ENCODE measurements at places on chromosomes 4 and X.

- no peak for DNase-seq
Measured at GRCh38 chrX:136380010-136380769, 79.4 kb downstream of the ADGRG4 start.

GRCh38 chr4:53617101-53617680, 25.9 kb upstream of the LNX1 start:
- no peak for DNase-seq

- DNase-seq: no peak
Measured at GRCh38 chrX:32533848-32534247, 677.5 kb downstream of the DMD start.

GRCh38 chr4:128570387-128570975, 239.0 kb upstream of the JADE1 start:
- no peak for DNase-seq

- DNase-seq: no peak
Measured at GRCh38 chr4:174210354-174210753, 73.1 kb downstream of the FBXO8 start.

- no peak for DNase-seq
Measured at GRCh38 chrX:40573763-40574162, 7.0 kb upstream of the ATP6AP2 start.

- DNase-seq: no peak
Measured at GRCh38 chrX:16479206-16479869, 170.6 kb upstream of the S100G start.

GRCh38 chrX:82734140-82734539, 774.0 kb upstream of the POU3F4 start:
- DNase-seq: no peak

DNA sequence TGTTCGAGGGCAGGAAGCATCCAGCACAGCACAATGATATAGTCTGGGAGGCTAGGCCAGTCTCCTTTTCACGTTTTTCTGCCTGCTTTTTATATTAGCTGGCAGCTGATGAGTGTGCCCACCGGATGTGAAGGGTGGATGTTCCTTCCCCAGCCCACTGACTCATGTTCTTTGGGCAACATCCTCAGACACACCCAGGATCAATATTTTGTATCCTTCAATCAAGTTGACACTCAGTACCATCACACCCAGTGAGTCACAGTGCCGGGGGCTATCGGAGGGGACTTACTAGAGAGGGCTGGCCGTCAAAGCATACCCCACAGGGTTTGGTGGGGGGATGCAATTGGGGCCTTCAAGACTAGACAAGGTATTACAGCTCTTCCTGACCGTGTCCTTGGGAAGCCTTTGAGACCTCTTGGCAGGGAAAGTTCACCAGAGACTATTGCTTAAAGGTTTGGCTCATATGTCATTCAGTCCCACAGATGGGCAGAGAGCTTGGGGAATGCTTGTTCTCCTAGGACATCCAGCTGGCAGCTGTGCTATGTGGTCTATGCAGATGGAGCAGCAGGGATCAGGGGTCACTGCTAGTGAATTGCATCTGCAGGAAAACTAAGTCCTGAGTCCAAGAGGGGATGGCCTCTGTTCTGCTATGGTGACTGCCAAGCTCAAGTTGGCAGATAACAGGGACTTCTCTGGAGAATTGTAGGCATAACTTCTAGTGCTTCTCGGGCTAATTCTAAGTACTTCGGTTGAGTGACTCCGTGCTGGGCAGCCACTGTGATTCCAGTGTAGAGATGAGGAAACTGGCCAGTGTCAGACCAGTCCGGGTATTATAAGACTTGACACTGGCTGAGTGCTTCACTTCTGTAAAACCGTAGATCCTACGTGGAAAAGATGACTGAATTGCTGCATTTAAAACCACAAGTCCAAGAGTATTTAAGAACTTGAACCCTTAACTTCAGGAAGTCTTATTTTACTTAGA, 12.9 kb upstream of the WDR1 start:
- DNase-seq: no peak

DNA sequence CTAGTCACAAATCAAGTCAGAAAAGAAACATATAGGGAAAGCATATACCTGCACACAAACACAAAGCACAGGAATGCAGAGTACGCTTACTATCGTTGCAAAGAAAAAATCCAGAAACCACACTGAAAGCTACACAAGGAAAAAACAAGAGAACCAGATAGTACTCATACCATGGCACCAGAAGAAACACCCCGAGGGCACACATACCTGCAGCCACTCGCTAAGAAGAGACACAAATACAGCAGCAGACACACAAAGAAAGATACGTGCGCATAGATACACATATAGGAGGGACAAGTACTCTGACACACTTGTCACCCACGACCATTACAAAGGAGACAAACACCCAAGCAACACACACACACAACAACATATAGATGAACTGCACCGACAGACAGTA, 1.4 kb upstream of the SLC38A5 start:
- no peak for DNase-seq

- DNase-seq: no peak
Measured at GRCh38 chr4:111798840-111799239, 346.4 kb upstream of the FAM241A start.

DNA sequence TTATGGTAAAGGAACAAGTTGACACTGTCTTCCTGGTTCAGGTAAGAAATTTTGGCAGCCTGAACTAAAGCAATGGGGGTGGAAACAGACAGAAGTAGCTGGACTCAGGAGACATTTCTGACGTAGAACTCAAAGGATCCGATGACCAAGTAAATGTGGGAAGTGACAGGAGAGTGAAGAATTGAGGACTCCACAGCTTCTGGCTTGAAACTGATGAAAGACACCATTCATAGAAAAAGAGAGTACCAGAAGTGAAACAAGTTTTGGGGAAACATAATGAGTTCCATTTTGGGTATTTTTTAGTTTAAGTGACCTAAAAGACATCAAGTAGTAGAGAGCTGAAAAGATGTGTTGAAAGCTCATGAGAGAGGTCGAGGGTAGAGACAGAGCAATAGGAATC, 5.7 kb downstream of the FAM120C start:
- DNase-seq: no peak

- no peak for DNase-seq
Measured at GRCh38 chr4:101103381-101104142, 243.8 kb downstream of the PPP3CA start.

DNA sequence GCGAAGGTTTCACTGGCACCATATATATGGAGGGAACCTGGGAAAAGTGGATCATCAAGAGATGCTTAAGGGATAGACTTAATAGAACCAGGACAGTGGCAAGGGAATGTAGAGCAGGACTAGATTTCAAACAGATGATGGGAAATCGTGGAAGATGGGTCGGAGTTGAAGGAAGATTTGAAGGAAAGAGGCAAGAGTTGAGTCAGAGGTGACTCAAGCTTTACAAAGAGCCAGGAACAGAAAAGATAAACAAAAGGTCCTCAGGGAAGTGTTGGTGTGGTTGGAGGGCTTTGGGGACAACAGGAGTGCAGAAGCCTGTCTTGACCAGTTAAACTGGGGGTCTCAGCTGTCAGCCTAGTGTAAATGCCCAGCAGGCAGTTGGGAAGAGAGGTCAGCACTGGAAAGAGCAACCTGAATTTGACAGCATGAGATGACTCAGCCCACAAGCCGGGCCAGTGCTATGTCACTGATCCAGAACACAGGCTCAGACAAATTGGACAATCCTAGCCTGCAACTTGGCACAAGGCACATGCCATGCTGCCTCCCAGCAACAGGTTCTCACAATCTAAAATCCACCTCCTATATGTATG, 230.5 kb downstream of the IDS start:
- no peak for DNase-seq

DNA sequence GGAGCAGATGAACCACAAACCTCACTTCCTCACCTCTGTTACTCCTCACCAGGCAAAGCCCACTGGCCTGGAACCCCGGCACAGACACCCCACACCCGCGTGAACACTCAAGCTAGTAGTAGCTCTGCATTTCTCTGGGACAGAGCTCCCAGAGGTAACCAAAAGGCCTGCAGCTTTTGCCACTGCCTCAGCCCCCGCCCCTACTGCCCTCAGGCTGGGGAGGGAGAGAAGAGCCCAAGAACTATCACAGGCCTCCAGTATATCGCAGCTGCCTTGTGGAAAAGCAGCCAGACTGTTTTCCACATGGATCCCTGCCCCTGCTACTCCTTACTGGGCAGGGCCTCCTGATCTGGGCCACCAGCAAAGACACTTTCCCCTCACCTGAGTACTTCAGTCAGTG, 728.7 kb upstream of the ACTRT1 start:
- DNase-seq: no peak

- no peak for DNase-seq
Measured at GRCh38 chrX:3295731-3296130, 50.7 kb downstream of the MXRA5 start.

GRCh38 chr4:185479507-185479971, 8.0 kb upstream of the CCDC110 start:
- DNase-seq: no peak

DNA sequence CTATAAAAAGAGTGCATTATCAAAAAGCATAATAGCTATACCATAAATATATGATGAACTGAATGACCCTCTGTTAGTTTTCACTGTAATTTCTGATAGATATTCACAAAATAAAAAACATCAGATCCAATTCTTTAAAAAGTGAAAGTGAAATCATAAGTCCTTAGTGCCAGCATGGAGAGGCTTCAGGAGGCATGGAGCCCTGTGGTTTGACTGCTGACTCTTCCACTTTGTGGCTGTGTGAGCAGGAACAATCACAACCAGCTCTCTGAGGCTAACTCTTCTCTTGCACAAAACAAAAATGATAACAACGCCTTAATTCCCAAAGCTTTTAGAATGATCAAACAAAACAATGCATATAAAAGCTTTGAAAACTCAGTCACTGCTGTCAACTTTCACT, 1143.9 kb downstream of the PDHA2 start:
- DNase-seq: no peak

DNA sequence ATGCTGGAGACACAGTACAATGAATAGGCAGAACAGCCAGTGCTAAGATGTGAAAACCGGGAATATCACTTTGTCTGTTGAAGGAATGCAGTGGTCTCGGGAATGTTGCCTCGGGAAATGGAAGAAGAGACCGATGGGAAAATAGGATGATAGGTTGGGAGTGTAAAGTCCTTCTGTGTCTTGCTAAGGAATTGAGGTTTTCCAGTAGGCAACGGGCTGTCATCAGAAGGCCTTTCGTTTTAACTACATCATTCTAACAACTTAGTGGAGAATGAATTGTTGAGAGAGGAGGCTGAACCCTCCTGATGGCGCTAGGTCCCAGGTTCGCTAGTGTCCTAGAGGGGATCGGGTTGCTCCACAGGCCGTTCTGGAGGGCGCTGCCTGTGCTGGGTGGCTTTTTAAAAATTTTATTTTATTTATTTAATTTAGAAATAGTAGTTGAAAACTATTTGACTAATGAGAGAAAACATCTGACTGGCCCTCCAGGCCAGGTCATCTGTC, 730 bp downstream of the VBP1 start:
- DNase-seq: no peak

DNA sequence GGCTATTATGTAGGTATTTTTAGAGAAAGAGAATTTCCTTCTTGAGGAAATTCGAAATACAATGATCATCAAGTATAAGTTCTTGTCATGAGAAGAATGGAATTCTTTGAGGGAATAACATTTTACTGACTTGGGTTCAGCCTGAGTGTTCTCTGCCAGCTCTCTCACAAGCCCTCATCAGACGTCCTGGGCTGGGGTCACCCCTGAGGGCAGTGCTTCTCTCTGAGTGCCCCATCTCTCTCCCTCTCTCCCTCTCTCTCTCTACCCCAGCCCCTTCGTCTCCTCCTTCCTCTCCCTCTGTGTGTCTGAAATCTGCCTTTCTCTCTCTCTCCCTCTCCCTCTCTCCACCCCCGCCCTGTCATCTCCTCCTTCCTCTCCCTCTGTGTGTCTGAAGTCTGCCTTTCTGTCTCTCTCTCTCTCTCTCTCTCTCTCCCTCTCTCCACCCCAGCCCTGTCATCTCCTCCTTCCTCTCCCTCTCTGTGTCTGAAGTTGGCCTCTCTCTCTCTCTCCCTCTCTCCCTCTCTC, 241.7 kb upstream of the PSAPL1 start:
- DNase-seq: no peak

DNA sequence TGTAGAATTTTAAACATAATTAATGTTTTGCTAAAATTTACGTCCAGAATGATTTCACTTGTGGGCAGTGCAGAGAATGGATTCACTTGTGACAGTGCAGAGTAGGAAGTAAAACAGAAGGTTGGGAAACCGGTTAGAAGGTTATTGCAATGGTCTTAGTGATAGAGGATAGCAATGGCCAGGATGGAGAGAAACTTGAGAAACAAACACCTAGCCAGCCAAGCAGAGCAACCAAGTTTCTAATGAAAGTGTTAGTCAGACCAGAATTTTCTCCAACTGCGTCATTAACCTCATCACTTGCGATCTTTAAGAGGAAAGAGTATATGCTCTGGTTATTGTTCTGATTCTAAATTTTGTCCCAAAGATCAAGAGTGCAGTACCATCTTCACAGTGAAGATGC, 50.0 kb upstream of the TBC1D9 start:
- DNase-seq: no peak

DNA sequence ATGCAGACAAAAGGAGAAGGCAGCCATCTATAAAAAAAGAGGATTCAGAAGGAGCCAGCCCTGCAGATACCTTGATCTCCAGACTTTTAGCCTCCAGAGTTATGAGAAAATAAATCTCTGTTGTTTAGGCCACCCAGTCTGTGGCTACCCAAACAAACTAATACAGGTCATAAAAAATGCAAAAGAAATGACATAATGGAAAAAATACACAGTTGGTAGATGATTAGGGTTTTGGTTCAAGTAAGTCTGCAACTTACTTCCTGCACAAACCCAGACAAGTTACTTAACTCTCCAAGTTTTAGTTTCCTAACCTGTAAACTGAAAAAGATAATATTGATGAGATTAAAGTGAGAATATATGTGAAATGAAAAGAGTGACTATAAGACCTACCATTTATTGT, 11.3 kb downstream of the QDPR start:
- DNase-seq: no peak

DNA sequence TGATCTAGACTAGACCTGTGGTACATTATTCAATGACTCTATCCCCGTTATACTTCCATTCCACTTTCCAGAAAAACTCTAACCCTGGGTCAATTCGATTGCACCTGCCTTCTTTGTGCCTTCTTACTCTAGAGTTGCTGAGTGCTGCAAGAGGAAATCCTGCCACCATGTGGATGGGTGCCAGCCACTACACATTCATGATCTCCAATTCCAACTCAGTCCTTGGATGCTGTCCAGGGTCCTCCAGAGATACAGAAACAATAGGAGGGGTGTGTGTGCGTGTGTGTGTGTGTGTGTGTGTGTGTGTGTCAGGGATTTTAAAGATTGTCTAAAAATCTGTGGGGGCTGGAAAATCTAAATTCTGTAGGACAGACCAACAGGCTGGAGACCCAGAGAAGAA, 42.9 kb upstream of the INTS6L start:
- DNase-seq: no peak

Data from stimulated activated CD4-positive, alpha-beta T cell treated with anti-CD3 and anti-CD28 coated beads, TNF-alpha, amount 100 ng/mL, for 48 hours (primary cell).